ENCODE measurements at places on chromosomes 4 and X.

DNA sequence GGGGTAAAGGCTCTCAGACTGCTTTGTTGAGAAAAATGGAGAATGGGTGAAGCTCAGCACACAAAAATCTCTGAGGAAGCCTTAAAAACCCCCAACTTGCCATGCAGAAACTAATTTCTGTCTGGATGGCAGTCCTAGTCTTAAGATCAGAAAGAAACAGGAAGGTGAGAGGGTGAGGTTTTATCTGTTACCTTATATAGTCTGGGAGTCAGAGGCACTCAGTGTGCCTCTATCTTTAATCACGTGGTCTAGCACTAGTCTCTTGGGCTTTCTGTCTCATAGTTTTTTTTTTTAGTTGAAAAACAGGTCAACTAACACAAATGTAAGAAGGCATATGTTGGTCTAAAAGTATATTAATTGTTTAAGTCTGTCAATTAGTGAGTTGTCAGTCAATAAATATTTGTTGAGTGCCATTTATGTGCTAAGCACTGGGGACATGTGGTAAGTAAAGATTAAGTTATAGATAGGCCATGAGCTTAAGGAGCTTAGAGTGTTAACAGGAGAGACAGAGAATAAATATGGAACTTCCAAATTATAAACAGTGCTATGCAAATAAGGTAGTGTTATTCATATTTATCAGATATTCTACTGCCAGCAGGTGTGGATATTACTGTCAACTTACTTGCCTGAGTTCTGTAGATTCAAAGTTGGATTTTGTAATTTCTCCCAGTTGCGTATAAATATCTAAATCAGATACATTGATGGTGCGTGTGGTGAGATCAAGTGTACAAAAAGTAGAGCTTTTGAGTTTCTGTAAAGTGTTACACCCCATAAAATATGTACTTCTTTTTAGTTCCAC is 7.0 kb downstream of the CYBB start:
- no peak for DNase-seq

DNA sequence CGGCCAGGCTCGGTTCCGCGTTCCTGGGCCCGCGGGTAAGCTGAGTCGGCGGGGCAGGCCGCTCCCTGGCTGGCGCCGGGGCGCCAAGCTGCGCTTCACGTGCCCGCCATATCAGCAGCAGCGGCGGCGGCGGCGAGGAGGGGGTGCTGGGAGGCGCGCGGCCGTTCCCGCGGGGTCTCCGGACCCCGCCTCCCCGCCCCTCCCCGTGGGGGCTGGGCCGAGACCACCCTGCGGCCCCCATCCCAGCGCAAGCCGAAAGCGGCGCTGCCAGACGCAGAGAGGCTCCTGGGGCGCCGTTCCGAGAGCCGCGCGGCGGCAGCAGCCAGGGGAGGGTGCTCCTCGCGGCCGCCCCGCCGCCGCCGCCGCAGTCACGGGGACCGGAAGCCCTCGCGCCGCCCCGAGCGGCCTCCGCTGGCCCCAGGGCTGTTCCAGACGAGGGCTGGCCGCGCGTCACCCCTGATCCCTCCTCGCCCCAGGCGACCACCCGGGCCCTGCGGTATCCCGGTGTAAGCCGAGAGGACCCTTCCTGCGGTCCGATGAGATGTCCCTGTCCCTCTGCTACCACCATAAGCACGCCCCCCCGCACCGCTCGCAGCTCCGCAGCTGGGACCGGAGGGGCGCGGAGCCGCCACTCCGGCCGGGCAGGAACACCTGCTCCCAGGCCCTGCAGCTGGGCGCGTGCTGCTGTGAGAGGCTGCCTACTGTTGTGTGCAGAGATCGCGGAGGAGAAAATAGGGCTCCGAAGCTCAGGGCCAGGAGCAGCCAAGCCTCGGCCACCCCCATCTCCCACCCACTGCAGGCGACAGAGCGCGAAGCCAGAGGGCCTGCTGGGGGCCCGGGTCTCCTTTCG is 7.5 kb upstream of the BCOR start:
- DNase-seq = no peak

DNA sequence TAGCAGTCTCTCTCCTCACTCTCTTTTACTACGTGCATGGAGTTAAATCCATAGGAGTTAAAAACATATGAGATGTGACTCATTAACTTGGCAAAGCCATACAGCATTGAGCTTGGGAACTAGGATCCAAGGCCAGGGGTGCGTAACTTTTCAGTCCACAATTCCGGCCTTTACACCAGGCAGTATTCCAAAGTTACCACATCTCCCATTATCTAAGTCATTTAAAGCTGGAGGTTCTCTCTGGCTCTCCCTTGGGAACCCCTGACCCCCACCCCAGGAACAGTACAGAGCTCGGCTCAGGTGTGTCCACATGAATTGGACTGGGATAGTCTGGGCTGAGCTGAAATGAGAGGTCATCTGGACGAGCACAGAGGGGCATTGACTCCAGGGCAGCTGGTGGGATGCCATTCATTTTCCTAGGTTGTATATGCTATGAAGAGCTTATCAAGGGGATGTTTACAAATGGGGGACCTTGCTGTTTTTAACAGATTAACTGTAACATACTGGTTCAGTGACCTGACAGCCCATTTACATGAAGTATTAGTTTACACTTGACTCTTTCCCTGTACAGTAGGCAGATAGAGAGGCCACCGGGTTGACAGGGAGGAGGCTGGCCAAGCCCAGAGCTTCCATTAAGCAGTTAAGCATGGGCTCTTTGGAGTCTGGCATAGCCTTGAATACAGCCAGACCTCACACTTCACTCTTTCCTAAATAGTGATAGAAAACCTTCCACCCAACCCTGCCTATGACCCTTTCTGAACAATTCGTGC is 128.8 kb downstream of the RAB28 start:
- DNase-seq = no peak

DNA sequence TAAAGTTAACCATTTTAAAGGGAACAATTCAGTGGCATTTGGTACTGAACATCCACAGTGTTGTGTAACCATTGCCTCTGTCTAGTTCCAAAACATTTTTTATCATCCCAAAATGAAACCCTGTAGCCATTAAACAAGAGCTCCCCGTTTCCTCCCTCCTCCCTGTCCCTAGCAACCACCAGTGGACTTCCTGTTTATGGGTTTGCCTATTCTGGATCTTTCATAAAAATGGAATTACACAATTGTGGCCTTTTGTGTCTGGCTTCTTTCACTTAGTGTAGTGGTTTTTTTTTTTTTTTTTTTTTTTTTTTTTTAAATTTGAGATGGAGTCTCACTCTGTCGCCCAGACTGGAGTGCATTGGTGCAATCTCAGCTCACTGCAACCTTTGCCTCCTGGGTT is 11.6 kb downstream of the RBMX2 start:
- no peak for DNase-seq

DNA sequence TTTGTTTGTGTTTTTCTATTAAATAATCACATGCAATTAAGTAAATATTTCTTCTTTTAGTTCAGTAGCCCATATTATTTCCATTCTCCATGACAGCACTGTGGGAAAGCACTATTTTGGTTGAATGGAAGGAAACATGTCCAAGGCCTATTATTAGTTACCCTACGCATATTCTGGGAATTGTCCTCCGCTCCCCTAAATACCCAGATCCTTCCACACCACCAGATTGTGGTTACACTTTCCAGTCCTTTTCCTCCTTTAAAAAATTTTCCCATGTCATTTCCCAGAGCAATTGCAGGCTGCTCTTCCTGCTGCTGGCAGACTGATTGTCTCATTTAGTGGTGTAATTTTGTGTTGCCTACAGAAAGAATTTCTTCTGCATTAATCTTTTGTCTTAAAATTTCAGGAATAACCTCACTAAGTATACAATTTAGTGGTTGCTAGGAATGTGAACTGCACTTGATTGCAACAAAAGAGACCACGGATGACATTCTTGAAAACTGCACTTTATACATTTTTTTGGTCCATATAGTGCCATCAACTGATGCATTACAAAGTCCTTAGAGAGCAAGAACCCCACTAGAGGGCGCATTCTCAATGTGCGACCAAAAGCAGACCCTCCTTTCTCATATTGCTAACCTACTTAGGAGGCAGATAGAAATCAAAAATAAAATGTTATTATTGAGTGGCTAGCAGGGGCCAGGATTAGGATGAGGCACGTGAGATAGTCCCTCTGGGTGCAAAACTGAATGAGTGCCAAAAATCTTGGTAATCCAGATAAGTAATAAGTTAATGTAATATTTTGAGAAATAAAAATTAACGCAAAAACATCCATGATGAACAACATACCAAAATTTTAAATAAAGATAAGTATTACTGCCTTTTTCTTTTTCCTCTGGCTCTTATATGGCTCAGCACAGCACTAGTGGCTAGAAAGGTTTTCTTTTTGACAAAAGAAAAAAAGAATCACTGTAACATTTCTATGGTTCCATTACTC is 98.8 kb upstream of the IQCM start:
- no peak for DNase-seq

- DNase-seq = no peak
Observed at GRCh38 chrX:18146954-18147353, 73.7 kb downstream of the BEND2 start.

- DNase-seq = no peak
Observed at GRCh38 chr4:100517864-100518341, at the start of gene EMCN. TSS of gene EMCN (minus strand) at chr4:100518022. CDS start at chr4:100517914, 108 bp downstream.

GRCh38 chr4:10083331-10083771 is 33.2 kb downstream of the WDR1 start:
- no peak for DNase-seq

DNA sequence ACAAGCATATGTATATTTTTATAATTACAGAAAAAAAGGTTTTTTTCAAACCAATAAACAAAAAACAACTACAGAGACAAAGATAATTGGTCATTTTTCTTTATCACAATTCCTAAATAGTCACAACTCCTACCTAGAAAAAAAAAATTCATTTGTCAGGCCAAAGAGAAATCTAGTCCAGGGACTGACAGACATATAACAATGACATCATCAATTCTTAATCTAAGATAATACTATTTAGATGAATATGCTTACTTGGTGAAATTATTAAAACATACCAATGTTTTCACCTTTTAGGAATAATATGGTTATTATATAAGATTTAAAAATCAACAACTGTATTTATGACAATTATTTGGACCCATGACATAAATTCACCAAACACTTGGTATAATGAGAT is 48.4 kb downstream of the CHM start:
- DNase-seq = no peak

GRCh38 chrX:12701628-12702027 is 89.6 kb upstream of the PRPS2 start:
- DNase-seq = no peak

GRCh38 chrX:153513265-153513664 is 4.2 kb upstream of the ATP2B3 start:
- no peak for DNase-seq

DNA sequence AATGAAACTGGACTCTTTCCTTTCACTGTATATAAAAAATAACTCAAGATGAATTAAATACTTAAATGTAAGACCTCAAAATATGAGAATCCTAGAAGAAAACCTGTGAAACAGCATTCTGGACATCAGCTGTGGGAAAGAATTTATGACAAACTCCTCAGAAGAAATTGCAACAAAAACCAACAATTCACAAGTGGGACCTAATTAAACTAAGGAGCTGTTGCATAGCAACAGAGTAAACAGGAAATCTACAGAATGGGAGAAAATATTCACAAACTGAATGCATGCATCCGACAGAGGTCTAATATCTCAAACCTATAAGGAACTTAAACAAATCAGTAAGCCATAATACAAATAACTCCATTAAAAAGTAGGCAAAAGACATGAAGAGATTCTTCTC is 851.7 kb upstream of the PCDH10 start:
- DNase-seq = no peak

DNA sequence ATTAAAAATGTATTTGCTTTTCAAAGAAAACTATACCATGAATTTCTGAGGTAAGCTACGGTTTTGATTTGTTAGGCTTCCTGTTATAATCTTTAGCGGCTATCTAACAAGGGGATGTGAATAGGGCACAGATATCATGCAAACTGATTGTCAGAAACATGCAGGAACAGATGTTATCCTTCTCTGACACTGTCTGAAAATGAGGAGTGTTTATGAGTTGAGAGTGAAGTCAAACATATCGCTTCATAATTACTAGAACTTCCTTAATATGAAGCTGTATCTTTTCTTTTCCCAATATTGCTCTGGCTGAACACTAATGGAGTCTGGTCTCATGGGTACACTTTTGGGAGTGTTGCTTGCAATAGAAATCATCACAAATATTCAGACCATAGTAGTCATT is 16.3 kb upstream of the SULT1B1 start:
- DNase-seq = no peak

DNA sequence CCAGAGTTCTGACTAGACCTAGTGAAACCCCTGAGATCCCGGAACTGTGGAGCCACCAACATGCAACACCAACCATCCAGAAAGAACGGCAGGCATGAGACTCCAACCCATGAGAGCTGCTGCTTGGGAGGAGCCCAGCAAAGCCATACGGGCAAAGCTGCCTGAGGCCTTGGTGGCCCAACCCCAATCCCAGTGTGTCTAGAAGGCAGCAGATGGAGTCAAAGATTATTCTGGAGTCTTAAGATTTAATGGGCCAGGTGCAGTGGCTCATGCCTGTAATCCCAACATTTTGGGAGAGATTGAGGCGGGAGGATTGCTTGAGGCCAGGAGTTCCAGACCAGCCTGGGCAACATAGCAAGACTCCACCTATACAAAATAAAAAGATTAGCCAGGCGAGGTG is 49.2 kb upstream of the PDK3 start:
- no peak for DNase-seq

DNA sequence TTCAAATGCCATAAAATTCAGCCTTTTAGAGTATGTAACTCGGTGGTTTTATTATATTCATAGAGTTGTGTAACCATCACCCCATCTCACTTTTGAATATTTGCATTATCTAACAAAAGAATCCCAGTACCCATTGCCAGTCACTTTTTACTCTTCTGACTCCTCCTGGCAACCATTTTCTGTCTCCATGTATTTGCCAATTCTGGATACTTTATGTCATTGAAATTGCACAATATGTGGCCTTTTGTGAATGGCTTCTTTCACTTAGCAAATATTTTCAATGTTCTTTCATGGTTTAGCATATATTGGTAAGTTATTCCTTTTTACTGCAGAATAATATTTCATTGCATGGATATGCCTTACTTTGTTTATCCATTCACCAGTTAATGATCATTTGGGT is 79.9 kb downstream of the SLIT2 start:
- no peak for DNase-seq

DNA sequence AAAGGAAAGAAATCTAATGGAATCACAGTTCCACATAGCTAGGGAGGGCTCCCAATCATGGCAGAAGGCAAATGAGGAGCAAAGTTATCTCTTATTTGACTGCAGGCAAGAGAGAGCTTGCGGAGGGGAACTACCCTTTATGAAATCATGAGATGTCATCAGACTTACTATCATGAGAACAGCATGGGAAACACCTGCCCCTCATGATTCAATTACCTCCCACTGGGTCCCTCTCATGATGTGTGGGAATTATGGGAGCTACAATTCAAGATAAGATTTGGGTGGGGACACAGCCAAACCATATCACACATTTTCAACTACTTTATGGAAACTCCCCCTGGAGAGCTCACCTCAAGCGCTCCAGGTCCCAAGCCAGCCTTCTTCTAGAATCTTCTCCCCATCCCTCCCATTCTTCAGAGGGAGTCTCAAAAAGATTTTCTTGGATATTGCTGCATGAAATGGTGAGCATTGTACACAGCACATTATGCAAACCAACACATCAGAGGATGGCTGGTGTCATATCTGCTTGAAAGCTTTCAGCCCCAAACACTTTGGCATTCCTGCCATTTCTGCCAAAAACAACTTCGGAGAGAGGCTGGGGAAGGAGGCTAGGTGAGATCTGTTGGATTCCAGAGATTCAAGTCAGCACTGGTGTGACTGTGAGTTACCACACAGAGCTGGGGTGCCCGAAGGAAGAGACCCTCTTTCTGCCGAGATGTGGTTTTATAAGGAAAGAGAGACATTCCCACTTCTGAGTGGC is 6.9 kb downstream of the FGFBP1 start:
- DNase-seq = no peak

- no peak for DNase-seq
Observed at GRCh38 chr4:124173912-124174311, 538.6 kb downstream of the ANKRD50 start.

Measured in stimulated activated CD8-positive, alpha-beta memory T cell treated with anti-CD3 and anti-CD28 coated beads, Interleukin-15, amount 100 ng/mL, for 4 hours (primary cell).